ENCODE measurements at places on chromosomes 2 and 18. TPM values are rescaled to one million over a fixed set of nuclear protein-coding genes. Genes with fewer than 3 reads are reported as not detected.

- H3K36me3 ChIP-seq: no peaks in the 10 kb centered on the region
- H3K27me3 ChIP-seq: no peaks in the 10 kb centered on the region
- DNase-seq: no peak
- no peak overlapping the region for H3K27ac ChIP-seq
Observed at GRCh38 chr18:38654946-38655345, 1089.3 kb upstream of the CELF4 start.

ERFE gene
- 0.27 TPM for total RNA-seq

- H3K27me3 ChIP-seq: no peaks in the 10 kb centered on the region
- no peak for DNase-seq
- H3K27ac ChIP-seq: peak overlapping the region; percentile 60
- H3K4me1 ChIP-seq: peaks cover 20% of the 10 kb centered on the region
- H3K36me3 ChIP-seq: no peaks in the 10 kb centered on the region
Observed at GRCh38 chr18:31232775-31233424, 70.2 kb upstream of the DSC1 start.

DNA sequence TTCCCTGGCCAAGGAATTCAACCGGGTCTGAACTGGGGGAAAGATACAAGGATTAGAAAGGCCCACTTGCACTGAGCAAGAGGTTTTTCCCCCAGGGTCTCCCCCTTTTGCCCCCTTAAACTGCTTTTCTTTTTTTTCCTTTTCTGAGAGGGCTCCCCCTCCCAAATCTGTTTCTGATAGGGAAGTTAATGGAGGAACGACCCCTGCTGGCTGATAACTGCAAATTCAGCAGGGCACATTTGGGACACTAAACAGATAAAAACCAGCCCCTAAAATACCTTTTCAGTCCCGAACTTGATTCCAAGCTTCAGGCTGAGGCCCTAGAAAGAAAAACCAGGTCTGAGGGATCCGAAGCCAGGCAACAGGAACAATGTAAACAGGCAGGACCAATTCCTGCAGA is 1012.4 kb upstream of the CRIM1 start:
- DNase-seq: no peak
- no peaks in the 10 kb centered on the region for H3K27me3 ChIP-seq
- no peaks in the 10 kb centered on the region for H3K36me3 ChIP-seq
- no peak overlapping the region for H3K4me3 ChIP-seq
- H3K27ac ChIP-seq: no peak overlapping the region
- H3K4me1 ChIP-seq: no peaks in the 10 kb centered on the region

GRCh38 chr2:143528021-143528420 is 398.8 kb downstream of the ARHGAP15 start:
- no peaks in the 10 kb centered on the region for H3K27me3 ChIP-seq
- no peak overlapping the region for H3K27ac ChIP-seq
- H3K4me3 ChIP-seq: no peak overlapping the region
- no peaks in the 10 kb centered on the region for H3K36me3 ChIP-seq
- H3K4me1 ChIP-seq: no peaks in the 10 kb centered on the region
- DNase-seq: no peak

DNA sequence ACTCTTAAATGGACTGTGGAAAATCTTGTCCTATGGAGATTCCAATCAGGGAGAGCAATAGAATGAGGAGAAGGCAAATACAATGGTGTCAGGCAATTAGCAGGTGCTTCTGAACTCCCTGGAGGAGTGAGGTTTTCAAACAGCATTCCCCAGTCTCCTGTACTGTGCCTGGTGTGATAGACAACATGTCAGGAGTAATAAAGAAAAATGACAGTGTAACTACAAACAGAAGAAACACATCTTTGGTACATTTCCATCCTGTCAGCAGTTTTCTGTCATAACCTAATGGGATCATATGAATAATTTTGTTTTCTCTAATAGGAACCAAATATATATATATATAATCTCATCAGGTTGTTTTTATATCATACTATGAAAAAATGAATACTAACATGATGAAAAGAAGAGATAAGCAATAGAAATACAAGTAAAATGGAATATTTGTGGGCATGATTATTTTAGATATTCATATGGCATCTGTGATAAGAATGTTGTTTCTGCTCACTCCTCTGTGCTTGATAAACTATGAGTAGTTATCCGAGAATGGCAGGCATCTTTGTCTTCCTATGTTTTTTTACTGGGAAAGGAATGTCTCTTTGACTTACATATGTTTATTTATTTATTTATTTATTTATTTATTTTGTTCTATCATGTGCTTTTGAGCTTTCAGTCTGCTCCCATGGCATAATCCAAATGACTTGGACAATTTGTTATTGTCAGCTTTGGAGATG is 441.7 kb downstream of the TXNL1 start:
- no peak for DNase-seq
- H3K36me3 ChIP-seq: no peaks in the 10 kb centered on the region
- no peaks in the 10 kb centered on the region for H3K27me3 ChIP-seq
- H3K4me1 ChIP-seq: no peaks in the 10 kb centered on the region

- H3K27ac ChIP-seq: no peak overlapping the region
- no peaks in the 10 kb centered on the region for H3K4me1 ChIP-seq
- no peak overlapping the region for H3K4me3 ChIP-seq
- DNase-seq: no peak
- no peaks in the 10 kb centered on the region for H3K27me3 ChIP-seq
- no peaks in the 10 kb centered on the region for H3K36me3 ChIP-seq
Observed at GRCh38 chr2:134717286-134718022, 1.3 kb downstream of the TMEM163 start.

SLC9A4 gene
- not detected for total RNA-seq

ITGAV gene
- 48.4 TPM for total RNA-seq

DNA sequence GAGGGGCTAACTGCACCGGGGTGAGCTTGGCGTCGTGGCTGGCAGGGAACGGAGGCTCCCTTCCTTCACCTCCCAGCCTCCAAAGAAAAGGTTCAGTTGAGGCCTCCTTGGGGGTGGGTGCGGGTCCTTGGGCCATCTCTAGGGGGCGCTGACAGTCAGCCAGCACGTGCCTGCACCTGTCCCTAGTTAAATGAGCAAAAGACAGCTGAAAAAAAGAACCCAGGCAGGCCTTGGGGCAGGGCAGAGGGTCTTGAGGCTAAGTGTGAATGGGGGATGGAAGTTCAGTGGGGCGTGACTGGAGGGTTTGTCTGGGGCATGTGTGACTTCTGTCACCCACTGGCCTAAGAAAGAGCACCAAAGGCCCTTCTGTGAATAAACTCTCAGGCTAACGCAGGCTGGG is 56.4 kb downstream of the ZFP36L2 start:
- H3K27ac ChIP-seq: peak overlapping the region; percentile 38
- no peak overlapping the region for H3K4me3 ChIP-seq
- H3K36me3 ChIP-seq: no peaks in the 10 kb centered on the region
- DNase-seq: peak; percentile 74
- H3K27me3 ChIP-seq: no peaks in the 10 kb centered on the region

All from right lobe of liver (tissue), 6 donors.